ENCODE measurements at places on chromosomes 3 and 15. TPM values are rescaled to one million over a fixed set of nuclear protein-coding genes. Genes with fewer than 3 reads are reported as not detected.

Gene MKRN3
- 26.1 TPM for total RNA-seq

- no peak for DNase-seq
These were observed 420.6 kb downstream of the MECOM start for GRCh38 chr3:169242708-169243513.

Gene SCN5A
- 4.7 TPM for total RNA-seq

DNA sequence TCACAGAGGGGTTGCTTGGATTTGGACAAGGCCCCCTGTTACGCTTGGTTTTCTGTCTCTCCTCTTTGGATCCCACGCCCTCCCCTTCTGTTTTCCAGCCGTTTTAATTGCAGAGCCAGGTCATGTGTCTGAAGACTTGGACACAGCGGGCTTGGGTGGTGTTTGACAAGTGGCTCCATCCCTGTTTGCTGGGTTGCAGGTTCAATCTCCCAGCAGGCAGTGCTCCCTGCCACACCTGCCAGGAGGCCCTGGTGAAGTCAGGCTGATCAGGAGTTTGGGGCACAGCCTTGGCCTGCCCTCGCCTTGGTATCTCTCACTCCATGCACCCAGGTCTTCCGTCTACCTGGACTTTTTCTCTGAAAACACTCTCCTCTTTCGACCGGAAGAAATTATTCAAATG is 59.0 kb downstream of the PLXNA1 start:
- DNase-seq = no peak

Gene CELF6
- not detected for total RNA-seq

DNA sequence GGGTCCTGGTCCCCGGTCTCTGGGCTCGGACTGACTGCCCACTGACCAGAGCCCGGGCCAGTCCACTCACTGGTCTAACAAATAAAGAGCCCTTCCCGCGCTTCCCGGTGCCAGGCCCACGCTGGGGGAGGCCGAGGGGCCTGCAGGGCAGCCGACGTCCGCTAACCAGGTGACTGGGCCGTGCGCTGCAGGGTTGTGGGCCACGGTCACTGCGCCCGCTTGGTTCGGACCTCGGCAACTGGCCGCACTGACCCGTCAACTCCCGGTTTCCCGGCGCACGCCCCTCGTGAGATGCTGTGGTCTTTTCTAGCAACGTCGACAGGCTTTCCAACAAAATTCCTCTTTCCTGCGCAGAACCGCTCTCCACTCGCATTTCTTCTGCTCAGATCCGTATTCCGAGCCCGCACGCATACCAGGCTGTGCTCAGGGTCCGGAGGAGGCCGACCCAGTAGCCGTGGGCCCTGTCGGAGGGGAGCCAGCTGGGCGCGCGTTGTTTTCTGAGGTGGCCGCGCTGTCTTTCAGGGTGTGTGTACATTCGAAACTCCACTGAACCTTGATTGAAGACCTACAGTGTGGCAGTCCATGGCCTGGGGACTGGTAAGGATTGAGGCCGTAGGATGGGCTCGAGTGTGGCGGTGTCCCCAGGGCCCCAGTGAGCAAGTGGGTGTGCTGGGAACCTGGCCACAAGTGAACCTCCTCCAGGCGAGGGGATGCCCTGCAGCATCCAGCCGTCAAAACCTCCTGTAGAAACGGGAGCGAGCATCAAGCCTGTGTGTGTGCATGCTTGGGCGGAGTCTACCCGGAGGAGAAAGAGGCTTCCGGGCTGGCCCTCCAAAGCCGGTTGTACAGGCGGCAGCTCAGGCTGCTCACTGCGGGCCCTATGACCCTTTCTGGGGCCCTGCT is 875 bp upstream of the NT5DC2 start:
- no peak for DNase-seq

DNA sequence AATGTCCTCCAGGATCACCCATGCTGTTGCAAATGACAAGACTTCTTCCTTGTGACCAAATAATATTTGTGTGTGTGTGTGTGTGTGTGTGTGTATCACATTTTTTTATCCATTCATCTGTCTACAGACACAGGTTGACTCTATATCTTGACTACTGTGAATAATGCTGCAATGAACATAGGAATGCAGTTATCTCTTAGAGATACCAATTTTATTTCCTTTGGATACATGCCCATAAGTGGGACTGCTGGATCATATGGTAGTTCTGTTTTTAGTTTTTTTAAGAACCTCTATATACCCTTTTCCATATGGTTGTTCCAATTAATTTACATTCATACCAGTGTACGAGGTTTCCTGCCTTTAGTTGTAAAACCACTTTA is 41.7 kb downstream of the GPR176 start:
- DNase-seq = no peak

DNA sequence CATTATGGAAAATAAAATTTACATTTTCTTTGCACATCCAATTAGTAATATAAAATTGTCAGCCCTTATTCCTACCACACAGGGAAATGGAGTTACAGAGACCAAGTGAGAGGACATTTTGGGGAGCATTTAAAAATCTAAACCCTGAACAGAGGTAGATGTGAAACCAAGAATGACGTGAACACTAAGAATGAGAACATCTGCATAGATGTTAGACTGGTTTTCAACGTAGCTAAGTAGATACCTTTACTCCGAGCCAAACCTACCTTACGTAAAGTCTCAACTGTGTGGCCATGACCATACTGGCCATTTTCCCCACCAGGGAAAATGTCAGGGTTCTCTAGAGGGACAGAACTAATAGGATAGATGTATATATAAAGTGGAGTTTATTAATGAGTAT is 51.4 kb upstream of the THBS1 start:
- no peak for DNase-seq

Gene MAP4
- 187 TPM for total RNA-seq

- DNase-seq = peak; percentile 79
These were observed 24.1 kb upstream of the SENP5 start for GRCh38 chr3:196843435-196844110.

Gene PLAAT1
- total RNA-seq = not detected

Gene CCDC9B
- total RNA-seq = 168 TPM

DNA sequence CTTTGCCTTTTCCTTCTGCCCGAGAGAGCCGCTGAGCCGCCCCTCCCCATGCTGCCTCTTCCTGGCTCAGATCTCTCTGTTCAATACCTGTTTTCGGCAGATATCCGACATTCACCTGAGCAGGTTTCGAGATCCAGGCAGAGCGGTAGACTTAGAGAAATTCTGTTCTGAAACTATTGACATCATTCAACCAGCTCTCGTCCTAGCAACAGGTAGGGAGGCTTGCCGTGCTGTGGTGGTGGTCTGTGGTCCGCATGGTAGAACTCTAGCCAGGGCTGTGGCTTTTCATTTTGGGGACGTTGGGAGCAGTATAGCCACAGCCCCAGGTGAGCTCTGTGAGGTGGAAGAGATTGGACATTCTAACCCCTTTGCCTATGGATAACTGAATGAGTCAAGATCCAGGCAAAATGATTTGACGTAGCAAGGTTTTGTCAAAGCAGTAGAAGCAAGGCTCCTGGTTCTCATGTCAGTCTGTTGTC is 810 bp downstream of the TMEM62 start:
- no peak for DNase-seq

Gene COL6A5
- not detected for total RNA-seq

GRCh38 chr3:71189480-71189879 is 394.0 kb downstream of the FOXP1 start:
- DNase-seq = no peak

Gene FSIP1
- 0.63 TPM for total RNA-seq

- DNase-seq = no peak
These were observed 31.9 kb upstream of the SPSB4 start for GRCh38 chr3:141019244-141019643.

DNA sequence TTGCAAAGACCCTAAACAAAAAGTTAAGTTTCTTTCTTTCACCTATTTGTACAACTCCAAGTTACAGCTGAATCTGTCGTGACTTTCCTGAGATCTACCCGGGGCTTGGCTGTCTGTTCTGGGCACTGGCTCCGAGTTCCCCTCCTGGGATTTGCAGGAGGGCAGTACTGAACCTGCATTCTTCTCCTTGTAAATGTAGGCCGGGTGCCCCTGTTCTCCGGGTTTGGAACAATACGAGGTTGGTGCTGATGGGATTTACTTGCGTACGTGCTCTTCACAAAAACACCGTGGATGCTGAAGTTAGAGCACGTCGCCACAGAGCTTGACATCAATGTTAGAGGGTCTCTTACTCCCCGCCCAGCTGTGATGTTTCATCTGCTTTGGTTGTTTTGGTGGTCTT is 48.1 kb downstream of the KLHL25 start:
- DNase-seq = no peak

Gene SYNPR
- not detected for total RNA-seq

DNA sequence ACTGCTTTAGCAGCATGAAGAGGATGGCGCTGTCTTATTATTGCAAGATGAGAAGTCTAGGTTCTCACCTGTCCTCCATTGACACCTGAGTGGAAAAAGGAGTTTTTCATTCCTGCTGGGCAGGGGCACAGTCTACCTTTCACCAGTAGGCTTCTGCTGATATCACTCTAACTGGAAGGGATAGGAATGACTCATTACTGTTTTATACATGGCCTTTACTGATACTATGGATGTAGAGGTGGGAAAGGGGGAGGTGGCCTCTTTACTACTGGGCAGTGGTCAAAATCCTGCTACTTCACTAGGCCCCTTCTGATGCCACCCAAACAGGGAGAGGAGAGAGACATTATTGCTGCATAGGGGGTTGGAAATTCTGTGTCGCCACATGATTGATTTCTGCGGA is 97.8 kb downstream of the BBX start:
- DNase-seq = no peak

Gene SLC28A2
- total RNA-seq = not detected

- no peak for DNase-seq
These were observed 115.2 kb downstream of the PEX5L start for GRCh38 chr3:179921500-179921899.

DNA sequence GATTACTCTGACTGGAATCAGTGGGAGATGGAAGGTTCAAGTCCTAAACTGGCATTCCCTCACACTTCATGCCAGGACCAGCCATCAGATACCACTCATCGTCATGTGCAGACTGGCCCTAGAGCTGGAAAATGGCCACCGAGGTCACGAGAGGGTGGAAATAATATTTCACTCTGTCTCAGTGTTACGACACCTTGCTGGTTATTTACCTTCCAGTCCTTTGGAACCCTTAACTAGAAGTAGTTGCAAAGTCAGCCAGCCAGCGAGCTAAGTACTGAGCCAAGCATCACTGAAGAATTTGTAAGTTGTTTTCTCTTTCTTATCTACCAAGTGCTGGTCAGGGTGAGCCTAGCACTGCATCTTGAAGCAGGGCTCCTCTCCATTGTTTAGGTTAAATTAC is 309.9 kb upstream of the RASGRP1 start:
- DNase-seq = no peak

Measured in PC-9 (cell line).